ENCODE measurements at places on chromosomes 16 and 17.

- no peak for DNase-seq
Observed at GRCh38 chr17:32854207-32854606, 22.7 kb downstream of the MYO1D start.

DNA sequence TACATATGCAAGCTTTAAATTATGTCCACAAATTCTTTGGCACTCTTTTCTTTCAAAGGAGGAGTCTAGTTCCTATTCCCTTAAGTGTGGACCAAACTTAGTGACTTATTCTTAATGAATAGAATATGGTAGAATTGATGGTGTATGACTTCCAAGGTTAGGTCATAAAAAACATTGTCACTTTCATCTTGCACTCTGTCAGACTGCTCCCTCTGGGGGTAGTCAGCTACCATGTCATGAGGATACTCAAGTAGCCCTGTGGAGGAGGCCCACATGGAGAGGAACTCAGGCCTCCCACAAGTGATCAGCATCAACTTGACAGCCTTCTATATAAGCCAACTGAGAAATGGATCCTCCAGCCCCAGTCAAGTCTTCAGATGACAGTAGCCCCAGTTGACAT lies 58.0 kb upstream of the SCNN1B start:
- DNase-seq, result no peak

DNA sequence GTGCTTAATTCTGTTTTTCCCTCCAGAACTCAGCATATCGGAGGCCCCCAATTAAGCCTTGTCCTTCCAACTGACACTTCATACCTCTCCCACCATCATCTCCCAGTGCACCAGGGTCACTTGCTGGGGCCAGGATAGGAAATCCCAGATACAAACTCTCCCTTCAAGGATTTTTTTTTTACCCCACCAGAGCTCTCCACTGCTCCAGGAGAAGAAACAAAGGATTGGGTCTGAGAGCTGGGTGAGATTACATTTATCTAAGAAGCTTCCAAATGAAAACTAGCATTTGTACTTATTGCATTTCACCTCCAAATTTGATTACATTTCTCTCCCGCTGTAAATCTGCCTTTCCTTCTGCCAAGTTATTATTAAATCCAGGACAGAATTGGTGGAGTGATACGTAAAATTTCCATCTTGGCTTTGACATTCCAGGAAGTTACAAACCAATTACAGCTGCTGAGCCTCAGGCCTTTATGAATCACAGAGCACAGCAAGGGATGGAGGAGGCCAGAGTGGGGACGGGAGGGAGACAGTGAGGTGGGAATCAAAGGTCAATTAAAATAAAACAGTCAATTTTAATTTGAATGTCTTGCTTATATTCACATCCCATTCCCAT lies 123.5 kb downstream of the USP31 start:
- DNase-seq, result no peak

DNA sequence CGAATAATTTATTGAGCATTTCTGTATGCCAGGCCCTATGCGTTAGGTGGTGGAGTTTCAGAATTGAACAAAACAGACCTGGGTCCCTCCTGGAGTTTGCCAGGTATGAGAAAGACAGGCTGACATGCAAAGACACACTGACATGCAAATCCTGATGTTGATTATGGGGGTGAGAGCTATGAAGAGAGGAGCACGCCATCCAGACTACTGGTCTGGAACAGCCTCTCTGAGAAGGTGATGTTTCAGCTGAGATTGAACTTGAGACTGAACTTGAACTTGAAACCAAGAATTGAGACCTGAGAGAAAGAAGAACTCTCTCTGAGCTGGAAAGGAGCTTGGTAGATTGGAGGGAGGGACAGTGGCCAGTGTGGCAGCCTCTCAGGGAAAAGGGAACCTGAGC lies 14.2 kb upstream of the CACNG4 start:
- no peak for DNase-seq

DNA sequence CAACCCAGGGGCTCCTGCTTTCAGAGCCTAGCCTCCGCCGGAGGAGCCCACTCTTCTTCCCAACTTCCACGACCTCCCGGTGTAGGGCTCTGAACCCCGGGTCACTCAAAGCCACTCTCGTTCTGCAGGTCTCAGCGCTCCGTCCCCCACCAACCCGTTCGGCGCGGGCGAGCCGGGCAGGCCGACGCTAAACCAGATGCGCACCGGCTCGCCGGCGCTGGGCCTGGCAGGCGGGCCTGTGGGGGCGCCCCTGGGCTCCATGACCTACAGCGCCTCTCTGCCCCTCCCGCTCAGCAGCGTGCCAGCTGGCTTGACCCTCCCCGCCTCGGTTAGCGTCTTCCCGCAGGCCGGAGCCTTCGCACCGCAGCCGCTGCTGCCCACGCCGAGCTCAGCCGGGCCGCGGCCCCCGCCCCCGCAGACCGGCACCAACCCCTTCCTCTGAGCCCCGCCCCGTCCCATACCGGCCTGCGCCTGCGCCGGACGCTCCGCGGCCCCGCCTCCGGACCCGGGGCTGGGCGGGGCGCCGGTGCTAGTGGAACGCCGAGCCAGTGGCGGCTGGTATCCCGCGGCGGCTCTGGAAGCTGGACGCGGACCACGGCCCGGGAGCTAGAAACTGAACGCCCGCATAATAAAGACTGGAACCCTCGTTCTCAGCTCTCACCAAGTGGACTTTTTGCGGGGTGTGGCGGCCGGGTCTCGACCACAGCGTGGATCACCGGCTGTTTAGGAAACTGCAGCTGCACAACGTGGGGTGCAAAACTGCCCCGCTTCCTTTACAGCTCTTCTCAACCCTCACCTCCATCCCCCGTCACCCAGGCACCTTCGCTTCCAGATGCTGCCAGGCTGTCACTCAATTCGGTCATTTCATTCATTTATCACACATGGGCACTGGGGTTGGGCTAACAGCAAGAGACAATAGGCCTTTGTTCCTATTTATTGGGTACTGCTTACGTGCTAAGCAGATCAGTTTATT lies 5.0 kb upstream of the SPATA20 start:
- DNase-seq, result peak; percentile 78

GRCh38 chr16:87780385-87780989 lies 14.7 kb upstream of the KLHDC4 start:
- peak; percentile 88 for DNase-seq

GRCh38 chr17:63881935-63882601 lies at the start of gene GH2:
GH2 (minus strand) TSS chr17:63881944; CDS start chr17:63881801, 143 bp downstream.
- peak; percentile 72 for DNase-seq

DNA sequence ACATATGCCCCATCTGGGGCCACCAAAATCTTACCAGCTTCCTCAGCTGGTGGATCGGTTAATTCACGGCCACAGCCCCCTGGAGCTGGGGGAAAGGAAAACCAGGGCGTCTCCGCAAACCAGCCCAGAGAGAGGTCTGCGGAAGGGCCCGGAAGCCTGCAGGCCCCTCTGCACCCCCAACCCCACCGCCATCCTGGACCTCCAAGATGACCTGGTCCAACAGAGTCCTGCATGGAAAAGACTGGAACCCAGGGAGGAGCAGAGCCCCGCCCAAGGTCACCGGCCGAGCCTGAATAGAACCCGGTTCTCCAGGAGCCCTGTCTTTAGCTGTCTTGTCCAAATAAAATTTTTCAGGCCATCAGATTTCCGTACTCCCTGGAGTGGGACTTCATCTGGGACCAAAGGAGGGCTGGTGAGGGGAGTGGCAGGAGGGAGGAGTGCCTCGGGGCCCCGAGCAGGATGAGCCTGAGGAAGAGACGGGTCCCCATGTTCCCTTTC lies 37.4 kb upstream of the NDRG4 start:
- DNase-seq, result no peak

DNA sequence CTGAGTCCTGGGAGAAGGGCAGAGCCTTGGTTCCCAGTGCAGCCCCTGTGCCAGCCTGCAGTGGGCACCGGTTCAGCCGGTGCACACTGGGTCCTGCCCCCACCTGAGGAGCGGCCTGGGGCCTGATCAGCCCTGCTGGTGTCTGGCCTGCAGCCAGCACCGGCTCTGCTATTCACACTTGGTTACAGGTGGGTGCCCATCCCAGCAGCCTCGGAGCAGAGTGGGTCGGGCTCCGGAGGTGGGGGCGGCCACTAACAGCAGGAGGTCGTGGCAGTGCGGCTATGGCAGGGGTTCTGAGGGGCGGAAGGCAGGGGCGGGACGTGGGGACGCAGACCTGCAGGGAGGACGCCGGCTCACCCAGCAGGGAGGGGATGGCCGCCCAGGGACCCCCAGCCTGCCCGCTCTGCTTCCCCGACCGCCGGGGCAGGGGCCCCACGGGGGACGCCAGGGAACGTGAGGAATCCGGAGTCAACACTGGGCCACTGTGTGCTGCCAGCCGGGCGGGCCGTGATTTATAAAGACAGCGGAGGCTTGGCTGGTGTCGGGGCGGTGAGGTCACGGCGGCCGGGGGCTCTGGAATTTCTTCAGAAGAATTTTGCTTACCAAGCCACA lies 20.3 kb downstream of the METRNL start:
- DNase-seq, result peak; percentile 47

GRCh38 chr16:66658143-66658859 lies 38.2 kb downstream of the CMTM4 start:
- peak; percentile 47 for DNase-seq

DNA sequence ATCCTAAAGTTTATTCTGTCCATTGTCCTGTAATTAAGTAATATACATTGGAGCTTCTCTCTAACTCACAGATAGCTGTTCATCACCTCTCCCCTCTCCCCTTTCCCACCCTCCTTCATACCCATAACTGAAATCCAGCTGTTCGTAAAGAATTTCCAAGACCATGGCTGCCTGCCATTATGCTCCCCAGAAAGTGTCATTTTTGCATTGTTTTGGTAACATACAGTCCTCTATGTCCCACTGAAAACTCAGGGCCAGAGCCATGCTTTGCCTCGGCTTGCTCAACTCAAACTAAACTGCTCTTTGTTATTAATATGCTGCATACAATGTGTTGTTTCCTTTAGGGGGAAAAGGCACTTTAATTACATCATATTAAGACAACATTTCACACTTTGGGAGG lies 132.0 kb downstream of the MRTFB start:
- no peak for DNase-seq
